ENCODE measurements at places on chromosomes 5 and 9. TPM values are rescaled to one million over a fixed set of nuclear protein-coding genes. Genes with fewer than 3 reads are reported as not detected.

SIT1 gene
- not detected for total RNA-seq

PLAC8L1 gene
- not detected for total RNA-seq

RNF180 gene
- total RNA-seq, result 0.38 TPM

SPINK13 gene
- total RNA-seq, result 0.38 TPM

IL33 gene
- 0.61 TPM for total RNA-seq

TMEM252 gene
- total RNA-seq, result not detected

GADD45G gene
- 0.31 TPM for total RNA-seq

EMB gene
- 5.4 TPM for total RNA-seq

PLPP1 gene
- total RNA-seq, result 34.5 TPM

SLC6A3 gene
- total RNA-seq, result 1.3 TPM

PLCXD3 gene
- total RNA-seq, result 0.18 TPM

Data from A549 treated with AZD2906 at 1 μM for 4 hours (cell line).